ENCODE measurements at places on chromosomes 3 and 15.

DNA sequence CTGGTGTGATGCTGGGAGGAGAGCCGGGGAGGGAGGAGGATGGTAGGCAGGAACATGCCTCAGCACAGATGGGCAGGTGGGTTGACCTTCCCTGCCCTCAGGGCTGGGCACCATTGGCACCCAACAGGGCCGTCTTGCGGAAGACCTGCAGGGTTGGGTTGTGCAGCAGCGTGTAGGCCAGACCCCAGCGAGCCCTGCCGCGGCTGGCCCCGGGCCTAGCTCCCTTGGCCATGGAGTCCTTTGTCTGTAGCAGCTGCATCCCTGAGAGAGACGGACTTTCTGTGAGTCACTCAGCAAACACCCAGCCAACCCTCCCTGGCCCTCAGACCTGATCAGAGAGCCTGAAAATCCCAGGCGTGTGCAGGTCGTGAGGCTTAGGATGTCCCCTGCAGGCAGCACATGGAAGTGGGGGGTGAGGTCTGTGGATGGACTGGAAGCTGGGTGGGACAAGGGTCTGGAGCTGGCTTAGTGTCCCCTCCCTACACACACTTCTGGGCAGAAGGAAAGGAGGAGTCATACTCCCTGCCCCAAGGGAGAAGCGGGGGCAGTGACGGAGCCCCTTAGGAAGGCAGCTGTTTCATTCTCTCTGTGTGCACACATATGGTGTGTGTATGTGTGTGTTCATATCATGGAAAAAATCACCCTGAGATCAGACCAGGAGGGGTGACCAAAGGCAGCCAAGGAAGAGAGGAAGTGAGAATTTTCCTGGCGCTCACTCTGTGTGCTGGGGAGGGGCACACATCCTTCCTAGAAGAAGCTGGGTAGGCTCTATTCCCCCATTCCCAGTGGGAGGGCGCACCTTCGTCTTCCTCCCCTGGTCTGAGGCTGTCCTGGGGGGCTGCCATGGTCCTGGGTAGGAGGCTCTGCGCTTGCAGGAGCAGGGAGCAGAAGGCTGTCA lies 6.7 kb downstream of the ISLR start:
- DNase-seq, result no peak

DNA sequence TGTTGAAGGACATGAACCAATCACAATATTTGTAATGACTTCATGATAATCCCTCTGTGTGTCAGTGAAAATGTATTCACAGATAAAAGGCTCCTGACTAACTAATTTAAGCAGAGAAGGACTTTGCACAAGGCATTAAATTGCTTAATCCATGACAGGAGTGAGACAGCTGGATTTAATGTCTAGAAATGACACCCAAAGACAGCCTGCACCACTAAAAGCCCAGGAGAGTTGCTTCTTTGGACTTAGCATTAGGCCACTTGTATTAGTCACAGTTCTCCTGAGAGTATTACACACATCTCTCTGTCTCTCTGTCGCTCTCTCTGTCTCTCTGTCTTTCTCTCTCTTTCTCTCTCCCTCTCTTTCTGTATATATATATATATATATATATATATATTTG lies 180.4 kb downstream of the GOLGA8K start:
- no peak for DNase-seq

DNA sequence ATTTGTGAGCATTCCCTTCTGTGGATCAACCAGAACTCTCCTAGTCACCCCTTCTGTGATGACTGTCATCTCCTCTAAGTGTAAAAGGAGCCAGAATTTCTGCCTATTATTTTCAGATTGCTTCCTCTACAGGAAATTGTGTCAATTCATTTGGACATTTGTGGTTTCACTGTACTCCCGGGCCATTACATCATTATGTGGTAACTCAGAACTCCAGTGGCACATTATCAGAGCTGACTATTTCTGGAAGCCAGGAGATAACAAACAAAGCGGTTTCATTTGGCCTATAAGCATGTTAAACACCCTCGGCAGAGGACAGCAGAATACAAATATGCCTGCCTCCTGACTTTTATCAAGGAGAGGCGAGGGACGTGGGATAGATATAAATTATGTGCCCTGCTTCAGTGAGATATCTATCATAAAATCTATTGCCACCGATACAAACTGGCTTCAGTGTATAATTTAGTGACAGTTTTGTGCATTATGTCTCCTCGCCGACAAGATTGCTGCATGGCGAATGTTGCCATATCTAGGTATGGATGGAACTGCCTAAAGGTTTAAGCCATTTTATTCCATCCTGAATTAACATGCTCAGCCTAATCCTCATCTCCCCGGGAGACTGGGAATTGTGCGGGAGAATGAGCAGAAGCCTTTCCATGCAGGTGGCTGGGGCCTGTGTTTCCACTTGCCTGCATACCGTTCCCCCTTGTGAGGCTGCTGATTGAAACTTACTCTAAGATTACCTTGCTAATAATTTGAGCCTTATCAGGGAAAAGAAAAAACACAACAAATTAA lies 193.4 kb upstream of the SEMA6D start:
- no peak for DNase-seq

DNA sequence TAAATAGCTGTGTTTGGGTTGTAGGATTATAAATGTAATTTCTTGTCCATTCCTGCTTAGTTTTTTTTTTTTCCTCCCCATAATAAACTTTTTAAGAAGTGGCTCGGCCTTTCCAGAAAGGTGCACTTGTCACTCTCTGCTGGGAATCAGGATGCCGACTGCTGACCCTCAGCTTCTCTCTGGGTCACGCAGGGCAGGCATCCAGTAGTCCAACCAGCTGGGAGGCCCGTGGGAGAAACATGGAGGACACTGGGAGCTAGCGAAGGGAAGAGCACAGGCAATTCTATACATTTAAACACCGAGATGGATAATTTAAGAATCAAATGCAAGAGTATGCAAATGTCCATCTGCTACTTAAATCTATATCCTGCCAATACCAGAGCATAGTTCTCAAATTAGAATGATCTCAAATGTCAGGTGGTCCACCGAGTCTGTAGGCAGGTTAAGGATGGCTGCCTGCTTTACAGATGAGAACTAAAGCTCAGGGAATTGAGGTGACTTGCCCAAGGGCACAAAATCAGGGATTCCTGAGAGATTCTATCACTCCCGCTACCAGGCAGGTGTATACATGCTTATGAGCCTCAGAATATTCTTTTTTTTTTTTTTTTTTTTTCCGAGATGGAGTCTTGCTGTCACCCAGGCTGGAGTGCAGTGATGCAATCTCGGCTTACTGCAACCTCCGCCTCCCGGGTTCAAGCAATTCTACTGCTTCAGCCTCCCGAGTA lies 64.5 kb downstream of the DAPK2 start:
- DNase-seq, result no peak

GRCh38 chr3:194548346-194549321 lies 61.8 kb upstream of the ATP13A3 start:
- no peak for DNase-seq

DNA sequence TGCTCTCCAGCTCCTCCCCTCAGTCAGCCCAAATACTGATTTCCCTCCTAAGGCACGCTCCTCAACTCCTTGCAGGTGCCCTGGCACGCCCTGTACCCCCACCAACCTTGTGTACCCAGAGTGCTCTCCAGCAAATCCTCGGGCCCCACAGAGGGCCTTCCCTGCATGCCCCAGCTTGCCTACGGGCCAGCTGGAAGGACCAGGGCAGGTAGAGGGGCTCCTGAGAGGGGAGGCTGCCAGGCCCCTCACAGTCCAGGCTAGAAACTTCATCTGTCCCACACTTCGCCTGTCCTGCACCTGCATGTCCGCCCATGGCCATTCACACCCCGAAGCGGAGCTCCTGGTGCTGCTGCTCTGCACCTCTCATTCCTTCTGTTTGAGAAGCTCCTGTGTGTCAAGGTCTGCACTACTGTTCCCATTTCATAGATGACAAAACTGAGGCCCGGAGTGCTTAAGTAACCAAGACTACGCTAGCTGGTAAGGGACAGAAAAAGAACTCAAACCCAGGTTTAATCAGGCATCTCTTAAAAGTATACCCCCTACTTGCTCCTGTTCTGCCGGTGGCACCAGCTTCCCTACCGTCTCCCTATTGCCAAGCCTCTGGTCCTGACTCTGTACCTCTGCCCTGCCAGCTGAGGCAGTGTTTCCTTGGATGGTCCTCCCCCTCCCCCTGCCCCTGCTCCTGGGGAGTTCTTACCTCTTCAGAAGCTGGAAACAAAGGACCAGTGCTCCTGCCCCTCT lies 35.6 kb downstream of the ZXDC start:
- no peak for DNase-seq

DNA sequence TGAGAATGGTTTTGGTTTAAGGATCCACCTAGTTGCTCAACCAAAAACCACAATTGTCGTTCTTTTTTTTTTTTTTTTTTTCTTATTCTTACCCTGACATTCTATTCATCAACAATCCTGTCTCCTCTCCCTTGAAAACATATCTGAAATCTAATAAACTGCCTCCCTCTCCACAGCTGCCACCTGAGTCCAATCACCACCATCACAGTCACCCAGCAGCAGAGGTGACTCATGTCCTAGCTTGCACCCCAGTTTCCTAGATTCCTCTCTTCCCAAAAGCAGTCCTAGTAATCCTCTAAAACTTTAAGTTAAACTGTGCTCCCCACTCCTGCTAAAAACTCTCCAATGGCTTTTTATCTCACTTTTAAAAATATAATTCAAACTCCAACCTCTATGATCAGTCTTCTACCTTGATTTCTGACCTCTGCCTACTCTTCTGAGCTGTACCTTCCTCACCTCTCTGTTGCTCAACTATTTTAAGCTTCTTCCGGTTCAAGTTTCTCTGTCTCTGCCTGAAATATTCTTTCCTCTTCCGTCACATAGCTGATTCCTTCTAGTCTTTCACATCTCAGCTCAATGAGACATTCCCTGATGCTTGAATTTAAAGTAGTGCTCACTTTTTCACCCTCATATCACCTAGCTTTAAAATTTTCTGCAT lies 33.7 kb upstream of the RBMS3 start:
- no peak for DNase-seq

DNA sequence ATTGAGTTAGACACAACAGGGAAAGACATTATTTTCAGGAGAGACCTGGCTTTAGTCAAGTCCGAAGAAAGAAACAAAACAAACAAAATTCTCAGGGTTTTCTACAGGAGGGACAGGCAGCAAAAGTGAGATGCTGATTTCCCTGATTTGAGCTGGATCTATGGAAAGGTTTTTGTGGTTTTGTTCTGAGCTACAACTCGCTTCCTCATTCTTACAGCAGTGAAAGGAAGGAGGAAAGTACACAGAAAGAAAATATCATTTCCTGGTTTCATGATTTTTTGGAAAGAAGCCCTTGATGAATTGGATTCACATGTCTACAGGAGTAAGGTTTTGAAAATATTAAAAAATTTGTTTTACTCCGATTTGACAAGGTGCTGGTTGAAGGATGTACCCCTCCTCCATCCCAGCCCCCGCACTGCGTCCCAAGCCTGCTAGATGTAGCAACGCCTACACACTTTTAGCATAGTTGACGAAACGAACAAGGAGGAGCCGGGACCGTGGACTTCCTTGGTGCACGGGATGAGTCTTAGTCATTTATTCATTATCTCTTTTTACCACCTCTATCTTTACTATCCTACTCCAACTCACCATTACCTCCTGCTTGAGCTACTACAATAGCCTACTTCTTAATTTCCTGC lies 10.8 kb downstream of the PRICKLE2 start:
- DNase-seq, result no peak

- DNase-seq, result no peak
Observed at GRCh38 chr3:149231871-149232270, 10.2 kb upstream of the CP start.

DNA sequence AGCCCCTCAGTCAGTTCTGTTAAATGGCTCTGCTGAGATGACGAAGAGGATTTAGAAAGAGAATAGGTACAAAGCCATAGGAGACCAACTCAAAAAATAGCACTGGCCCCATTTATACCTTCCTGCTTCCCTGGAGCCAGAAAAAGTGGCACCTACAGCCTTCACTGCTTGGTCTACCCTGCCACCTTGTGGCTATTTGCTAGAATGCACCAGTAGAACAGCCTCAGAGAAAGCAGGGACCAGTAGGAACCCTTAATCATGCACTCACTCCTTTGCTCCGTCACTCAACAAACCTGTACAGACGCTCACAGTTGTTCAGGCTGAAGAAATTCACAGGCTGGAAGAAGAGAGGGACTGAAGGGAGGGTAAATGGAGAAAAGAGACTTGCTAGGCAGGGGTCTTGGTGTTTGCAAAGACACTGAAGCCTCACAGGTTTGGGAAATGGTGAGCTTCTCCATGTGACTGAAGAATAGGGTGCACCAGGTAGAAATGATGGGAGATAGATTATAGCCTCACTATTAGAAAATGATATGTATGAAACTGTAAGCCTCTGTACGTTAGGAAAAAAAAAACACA lies 12.1 kb upstream of the RTP2 start:
- peak; percentile 82 for DNase-seq

DNA sequence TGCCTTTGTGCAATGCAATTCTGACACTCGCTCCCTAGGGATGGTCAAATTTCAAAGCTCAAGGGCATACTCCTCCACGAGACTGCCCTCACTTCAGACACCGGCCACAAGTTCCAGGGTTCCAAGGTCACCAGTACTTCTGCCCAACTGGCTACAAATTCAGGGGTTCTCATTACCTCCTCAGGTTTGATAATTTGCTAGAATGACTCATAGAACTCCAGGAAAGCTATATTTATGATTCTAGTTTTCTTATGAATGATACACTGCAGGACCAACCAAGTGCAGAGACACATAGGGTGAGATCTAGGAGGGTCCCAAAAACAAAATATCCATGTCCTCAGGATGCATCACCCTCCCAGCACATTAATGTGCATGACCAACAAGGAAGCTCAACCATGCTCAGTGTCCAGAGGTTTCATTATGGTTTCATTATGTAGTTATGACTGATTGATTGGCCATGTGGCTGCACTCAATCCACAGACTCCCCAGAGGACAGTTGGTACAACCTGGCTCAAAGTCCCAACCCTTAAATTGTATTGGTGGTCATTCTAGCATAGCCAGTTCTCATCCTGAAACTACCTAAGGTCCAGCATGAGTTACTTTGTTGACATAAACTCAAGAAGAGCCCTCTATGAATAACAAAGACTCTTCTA lies 170.4 kb upstream of the LRRN1 start:
- DNase-seq, result no peak

GRCh38 chr3:10437995-10438901 lies 67.1 kb downstream of the ATP2B2 start:
- peak; percentile 40 for DNase-seq

GRCh38 chr15:77874063-77874462 lies 203.4 kb downstream of the TBC1D2B start:
- DNase-seq, result no peak

- DNase-seq, result no peak
Observed at GRCh38 chr3:1902416-1902815, 196.2 kb upstream of the CNTN4 start.

DNA sequence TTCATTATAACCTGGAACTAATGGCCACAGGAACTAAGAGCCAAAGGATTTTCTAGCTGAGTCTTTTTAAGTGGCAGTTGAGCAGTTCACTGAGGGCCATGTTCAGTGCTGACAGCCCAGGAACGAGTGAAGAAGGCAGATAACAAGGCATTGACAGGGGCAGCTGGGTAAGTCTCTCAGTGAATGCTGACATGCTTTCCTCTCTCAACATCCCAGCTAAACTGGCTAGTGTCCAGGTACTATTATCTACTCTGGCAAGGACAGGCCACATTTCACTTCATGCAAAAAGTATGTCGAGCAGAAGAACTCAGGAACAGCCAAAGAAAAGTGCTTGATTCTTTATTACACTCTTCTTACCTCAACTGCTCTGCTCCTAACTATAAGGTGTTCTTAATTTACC lies 515.9 kb downstream of the NLGN1 start:
- no peak for DNase-seq

- peak; percentile 59 for DNase-seq
Observed at GRCh38 chr3:36700537-36701248, 63.7 kb downstream of the DCLK3 start.

- DNase-seq, result no peak
Observed at GRCh38 chr3:161270991-161271390, 49.9 kb downstream of the NMD3 start.
